ENCODE measurements at places on chromosomes 13 and 19. TPM values are rescaled to one million over a fixed set of nuclear protein-coding genes. Genes with fewer than 3 reads are reported as not detected.

GRCh38 chr13:72456486-72456885 lies 270.9 kb downstream of the MZT1 start:
- no peak overlapping the region for H3K27ac ChIP-seq
- H3K4me3 ChIP-seq: no peak overlapping the region
- H3K36me3 ChIP-seq: no peaks in the 10 kb centered on the region
- no peaks in the 10 kb centered on the region for H3K4me1 ChIP-seq
- no peak for DNase-seq

DNA sequence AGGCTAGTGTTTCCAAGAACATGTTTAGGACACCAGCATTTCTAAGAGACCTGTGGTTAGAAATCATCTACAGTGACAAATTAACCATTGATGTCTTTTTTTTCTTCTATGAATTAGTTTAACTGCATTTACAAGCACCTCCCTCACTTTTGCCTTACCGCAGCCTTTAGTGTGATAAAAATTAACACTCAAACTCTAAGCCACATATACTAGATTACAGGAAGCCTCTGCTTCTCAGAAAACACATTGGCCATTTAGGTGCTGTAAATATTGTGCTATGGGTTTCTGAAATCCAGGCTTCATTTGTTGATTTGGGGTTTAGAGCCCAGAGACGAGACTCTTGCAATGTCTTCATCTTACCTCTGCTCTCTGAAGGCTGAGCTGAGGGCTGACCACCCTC lies 34.6 kb upstream of the OLFM4 start:
- no peak overlapping the region for H3K27ac ChIP-seq
- DNase-seq: no peak
- no peaks in the 10 kb centered on the region for H3K36me3 ChIP-seq
- no peak overlapping the region for H3K4me3 ChIP-seq

NLRP4 gene
- total RNA-seq: not detected

ETV2 gene
- 0.44 TPM for total RNA-seq

BCAM gene
- total RNA-seq: 2.9 TPM
